ENCODE measurements at places on chromosomes 5 and 9.

GRCh38 chr5:179318221-179318955, 26.9 kb downstream of the ADAMTS2 start:
- no peak for DNase-seq

- DNase-seq, result no peak
Measured at GRCh38 chr5:75710637-75711036, 6.6 kb downstream of the POC5 start.

GRCh38 chr5:39151745-39152144, 67.6 kb downstream of the FYB1 start:
- DNase-seq, result no peak

DNA sequence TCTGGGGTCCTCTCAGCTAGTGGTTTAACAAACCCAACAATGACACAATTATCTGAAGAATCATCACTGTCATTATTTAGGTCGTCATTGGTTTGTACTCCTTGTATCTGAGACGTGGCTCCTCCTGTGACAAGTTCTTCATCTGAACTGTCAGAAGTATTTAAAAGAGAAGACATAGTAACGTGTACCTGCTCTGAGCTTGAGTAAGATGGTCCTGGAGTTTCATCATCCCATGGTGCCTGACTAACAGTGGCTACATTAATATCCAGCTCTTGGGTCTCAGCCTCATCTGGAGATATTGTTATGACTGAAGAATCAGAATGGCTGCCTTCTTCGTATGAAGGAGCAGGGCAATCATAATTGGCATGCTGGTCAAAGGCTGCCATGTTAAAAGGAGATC, 9.1 kb upstream of the SMIM27 start:
- no peak for DNase-seq

DNA sequence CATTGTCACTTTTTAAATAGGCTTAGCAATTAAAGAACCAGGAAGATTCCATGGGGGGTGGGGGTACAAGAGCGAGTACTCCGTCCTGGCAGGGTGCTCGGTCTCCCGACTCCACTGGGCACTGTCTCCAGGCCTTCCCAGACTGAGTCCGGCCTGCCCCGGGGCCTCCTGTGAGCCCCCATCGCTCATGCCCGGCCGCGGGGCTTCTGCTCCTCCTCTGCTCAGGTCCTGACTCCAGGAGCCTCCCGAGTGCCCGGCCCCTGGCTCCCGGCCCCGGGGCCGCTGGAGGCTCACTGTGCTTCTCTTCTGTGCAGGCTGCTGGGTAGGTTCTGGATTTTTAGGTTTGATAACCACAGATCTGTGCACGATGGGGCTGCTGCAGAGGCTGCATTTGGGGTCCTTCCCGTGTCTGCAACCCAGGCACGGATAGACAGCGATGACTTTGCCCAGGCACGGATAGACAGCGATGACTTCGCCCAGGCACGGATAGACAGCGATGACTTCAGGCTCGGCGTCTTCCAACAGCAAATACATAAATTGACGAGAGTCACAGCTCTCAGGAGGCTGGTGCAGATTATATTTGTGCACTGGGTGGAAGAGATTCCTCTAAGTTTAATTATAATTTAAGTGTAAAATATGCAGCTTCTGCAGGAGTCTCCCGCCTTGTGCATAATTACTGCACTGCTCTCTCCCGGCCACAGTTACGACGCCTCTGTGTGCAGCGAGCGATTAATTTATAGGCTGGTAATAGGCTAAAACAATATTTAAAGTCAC, 74.8 kb upstream of the RXRA start:
- DNase-seq, result no peak

DNA sequence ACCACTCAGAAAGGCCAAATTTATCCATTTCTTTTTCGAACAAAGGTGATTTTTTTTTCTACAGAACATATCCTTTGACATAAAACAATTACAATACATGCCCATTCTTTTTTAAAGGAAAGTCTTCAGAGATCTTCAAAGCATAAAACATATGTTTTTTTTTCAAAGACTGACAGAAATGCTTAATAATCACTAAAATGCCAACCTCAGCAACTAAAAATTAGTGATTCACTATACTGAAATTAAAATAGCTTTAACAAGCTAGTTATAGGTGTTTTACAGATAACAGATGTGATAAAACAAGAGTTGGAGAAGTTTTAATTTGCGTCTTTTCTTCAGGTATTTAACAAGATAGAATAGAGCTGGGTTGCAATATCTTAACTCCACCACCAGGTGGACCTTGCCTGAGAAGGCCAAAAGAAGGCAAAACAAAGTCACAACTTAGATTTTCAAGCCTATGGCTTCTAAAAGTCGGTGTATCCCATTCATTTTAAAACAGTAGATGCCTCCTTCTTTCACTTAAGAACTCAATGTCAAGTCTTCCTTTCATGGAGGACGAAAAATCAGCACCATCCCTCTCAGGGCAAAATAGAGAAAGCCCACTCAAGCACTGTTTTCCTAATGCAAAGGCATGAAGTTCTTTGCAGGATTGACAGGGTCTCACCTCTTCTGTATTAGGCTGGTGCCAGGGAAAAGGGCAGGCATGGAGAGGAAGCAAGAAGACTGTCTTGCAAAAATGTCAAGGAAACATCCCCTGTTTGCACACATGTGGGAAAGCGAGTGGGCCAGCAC, 31.1 kb upstream of the CPLX2 start:
- DNase-seq, result no peak

GRCh38 chr9:28212979-28213378, 639.7 kb upstream of the C9orf72 start:
- DNase-seq, result no peak

DNA sequence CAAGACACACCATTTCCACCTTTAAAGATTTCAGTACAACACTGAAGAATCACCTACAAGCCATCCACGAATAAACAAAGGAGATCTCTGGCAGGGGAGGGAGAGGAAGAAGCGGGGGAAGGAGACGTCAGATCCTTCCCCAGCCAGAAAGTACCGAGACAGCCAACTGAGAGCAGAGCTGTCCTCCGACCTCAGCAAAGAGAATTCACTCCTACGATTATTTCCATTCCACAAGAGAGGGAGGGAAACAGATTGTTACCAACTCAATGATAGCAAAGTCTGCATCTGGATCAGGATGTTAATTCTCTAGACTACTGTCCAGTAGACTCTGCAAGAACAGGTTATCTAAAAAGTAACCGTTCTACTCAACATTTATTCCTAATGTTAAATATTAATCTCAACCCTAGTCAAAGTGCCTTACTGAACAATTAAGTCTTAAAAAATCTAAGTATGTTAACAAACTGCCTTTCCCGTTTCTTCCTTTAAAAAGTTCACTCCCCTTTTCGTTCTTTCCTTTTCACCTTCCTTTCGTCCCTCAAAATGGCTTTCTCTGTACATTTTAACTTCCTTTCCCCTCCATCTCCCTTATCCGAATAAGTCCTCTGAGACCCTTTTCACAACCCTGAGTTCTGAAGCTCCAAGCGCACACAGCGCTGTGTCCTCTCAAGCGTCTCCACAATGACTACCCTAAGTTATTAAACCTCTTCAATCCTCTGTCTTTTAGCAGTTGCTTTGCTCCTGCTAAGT, 1.4 kb downstream of the CHD1 start:
- no peak for DNase-seq

GRCh38 chr5:54580997-54581811, 63.6 kb downstream of the SNX18 start:
- no peak for DNase-seq

- DNase-seq, result no peak
Measured at GRCh38 chr5:146815411-146815810, 63.1 kb downstream of the PPP2R2B start.

DNA sequence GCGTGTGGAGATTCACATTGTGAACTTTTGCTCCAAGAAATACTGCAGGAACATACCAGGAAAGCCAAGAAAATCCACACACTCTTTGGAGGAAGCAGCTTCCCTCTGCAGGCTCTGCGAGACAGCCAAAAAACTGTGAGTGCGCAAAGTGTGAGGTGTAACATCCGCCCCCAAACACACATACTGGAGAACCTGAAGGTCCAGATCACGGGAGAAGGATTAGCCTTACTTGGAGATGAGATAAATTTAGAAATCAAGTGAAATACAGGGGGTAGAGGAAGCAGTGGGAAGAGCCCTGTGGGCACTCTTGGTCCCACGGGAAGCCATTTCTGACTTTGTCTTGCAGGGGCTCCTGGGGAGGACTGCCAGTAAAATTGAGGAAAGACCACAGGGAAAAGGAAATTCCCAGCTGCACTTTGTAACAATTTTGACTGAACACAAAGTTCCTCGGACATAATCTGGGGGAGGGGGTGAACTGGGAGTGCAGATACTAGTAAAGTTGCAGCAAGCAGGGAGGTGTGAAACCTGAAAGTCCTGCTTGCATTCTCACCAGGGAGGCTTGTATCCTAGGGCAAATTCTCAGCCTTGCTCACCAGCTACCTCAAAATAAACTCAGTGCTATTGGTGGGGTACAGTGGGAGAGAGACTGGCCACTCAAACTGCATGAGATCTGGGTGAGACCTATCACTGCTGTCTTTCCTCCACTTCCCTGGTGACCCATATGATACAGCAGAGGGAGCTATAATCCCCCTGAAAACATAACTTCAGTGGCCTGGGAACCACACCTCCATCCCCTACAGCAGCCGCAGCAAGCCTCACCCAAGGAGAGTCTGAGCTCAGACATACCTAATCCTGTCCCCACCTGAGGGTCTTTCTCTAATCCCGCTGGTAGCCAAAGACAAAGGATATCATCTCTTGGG, 109.1 kb downstream of the ALDH1A1 start:
- DNase-seq, result no peak

DNA sequence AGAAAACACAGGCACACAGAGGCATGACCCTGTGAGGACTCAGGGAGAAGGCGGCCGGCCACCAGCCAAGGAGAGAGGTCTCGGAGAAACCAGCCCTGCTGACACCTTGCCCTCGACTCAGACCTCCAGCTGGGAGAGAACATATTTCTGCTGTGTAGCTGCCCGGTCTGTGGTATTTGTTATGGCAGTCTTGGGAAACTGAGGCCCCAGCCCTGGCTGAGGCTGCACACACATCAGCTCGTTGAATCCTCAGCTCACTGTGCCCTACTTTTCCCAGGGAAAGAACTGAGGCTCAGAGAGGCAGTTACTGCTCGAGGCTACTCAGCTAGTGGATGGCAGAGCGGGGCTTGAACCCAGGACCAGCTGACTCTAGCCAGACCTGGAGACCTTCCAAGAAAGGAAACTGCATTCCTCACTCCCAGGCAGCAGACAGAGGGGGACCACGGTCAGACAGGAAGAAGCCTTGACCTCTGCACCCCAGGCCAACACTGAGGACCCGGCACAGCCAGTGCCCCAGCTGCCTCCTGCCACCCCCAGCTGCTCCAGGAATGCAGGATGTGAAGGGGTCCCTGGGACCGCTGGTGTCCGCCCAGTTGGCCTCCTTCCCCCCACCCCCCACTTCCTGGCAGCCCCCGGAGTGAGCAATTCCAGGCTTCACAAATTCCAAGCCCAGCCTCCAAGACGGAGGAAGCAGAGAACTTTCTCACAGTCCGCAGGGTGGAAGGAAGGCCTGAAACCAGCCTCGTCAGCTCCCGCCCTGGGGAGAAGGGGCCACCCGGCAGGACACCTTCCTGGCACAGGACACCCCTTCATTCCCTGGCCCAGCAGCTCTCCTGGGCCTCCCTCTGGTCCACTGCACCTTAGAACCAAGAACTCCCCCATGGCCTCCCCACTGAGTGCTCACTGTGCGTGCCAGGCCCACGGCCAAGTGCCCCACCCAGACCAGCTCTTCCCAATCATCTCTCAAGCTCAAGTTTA, 69.9 kb downstream of the LRSAM1 start:
- no peak for DNase-seq

DNA sequence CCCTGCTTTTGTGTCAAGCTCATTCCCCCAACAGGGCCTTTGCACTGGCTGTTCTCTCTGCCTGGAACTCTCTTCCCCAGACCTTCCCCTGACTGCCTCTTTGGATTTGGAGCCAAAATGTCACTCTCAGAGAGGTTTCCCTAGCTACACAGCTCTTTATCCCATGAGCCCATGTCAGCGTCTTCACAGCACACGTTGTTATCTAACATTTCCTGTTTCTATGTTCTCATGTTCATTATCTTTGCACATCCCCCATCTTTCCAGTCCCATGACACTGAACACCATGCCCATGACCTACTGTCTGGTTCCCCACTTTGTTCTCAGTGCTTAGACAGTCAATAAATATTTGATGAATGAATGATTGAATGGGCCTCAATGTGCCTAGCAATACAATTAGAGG, 26.3 kb upstream of the ARSI start:
- DNase-seq, result no peak

DNA sequence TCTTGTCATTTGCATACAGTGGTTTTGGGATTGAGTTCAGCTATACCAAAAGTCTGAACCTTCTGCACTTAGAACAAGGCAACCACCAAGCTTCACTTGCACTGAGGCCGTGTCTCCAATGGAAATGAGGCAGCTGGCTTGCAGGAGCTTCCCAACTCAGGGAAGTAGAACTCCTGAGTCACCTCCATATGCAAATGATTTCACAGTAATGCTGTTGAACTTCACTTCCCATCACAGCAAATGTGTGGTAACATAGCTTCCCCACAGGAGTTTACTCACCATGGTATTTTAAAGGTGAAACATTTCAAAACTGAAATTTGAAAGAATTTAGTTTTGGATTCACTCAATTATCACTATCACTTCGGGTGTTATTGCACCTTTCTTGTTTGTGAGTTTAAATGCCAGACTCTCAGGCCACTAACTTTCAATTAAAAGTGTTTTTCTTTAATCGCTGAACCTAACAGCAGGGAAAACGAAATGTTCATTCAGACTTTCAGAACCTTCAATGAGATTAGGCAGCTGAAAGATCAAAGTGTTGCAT, 9.0 kb downstream of the CD274 start:
- DNase-seq, result no peak

DNA sequence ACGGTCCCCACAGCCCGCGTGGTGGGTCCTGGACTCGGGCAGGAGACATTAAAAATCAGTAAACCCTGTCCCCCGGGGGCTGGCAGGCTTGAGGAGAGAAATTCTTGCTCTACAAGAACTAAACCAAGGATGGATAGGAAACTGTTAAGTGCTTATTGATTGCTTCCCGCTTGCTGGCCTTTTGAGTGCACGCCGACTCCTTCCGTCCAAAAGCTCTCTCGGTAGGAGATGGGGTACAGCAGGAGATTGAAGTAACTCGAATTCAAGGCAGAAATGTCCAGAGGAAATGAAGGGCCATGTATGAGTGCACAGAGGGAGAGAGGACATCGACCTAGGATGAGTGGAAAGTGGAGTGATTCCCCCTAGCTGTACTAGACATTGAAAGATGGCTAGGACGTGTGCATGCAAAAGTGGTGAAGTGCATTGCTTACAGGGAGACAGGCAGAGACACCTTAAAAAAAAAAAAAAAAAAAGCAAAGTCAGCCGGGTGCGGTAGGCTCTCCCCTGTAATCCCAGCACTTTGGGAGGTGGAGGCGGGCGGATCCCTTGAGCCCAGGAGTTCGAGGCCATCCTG, 923 bp downstream of the RECK start:
- no peak for DNase-seq

DNA sequence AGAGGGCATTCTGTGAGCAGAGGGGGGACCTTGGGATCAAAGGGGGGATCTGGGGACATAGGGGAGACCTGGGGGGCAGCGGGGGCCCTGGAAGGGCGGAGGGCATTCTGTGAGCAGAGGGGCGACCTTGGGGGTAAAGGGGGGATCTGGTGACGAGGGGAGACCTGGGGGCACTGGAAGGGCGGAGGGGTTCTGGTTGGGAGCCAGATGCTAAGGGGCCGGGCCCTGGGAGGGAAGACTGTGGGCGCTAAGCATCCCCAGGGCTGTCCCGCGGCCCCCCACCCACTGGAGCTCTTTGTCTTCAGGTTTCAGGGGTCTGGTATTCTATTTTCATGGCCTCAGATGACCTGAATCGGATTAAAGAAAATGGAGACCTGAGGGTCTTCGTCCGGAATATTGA, 748 bp downstream of the LCN9 start:
- no peak for DNase-seq

All from DMS 273 treated with DMSO at 0.1 percent for 48 hours (cell line).